ENCODE measurements at places on chromosomes 12 and 14. TPM values are rescaled to one million over a fixed set of nuclear protein-coding genes. Genes with fewer than 3 reads are reported as not detected.

Gene CLEC14A
- 37.6 TPM for total RNA-seq

Gene RILPL1
- total RNA-seq = 14.1 TPM

Gene CRACR2A
- total RNA-seq = 6.1 TPM

Gene LRP1-AS
- not detected for total RNA-seq

Gene DLK1
- total RNA-seq = not detected

Gene FBRSL1
- 44.7 TPM for total RNA-seq

Gene CAPS2
- 14.1 TPM for total RNA-seq

Gene RBP5
- 74.6 TPM for total RNA-seq

Gene FICD
- total RNA-seq = 8.5 TPM

DNA sequence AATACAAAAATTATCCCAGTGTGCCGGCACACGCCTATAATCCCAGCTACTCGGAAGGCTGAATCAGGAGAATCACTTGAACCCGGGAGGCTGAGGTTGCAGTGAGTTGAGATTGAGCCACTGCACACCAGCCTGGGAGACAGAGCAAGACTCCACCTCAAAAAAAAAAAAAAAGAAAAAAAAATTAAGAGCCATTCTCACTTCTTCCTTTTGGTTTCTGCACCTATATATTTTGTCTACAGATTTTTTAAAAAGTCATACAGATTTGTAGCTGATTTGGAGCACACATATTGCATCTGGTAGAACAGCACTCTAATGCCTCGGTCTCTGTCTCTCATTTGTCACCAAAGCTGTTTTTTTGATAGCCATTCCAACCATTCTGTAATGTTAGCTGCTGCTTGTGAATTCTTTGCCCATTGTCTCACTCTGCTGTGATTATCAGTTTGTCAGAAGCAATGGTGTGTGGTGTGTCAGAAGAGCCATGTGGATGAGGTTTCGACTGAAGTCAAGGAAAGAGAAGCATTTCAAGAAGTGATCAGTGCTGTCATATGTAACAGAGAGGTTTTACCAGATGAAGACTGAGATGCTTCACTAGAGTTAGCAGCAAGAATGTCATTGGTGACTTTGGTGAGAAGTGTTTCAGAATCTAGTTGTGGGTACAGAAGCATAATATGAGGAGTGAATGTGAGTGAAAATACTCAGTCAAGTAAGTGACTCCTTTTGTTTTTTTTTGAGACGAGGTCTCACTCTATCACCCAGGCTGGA is 8.7 kb upstream of the KTN1 start:
- no peak overlapping the region for H3K4me3 ChIP-seq
- no peaks in the 10 kb centered on the region for H3K36me3 ChIP-seq
- no peaks in the 10 kb centered on the region for H3K27me3 ChIP-seq

DNA sequence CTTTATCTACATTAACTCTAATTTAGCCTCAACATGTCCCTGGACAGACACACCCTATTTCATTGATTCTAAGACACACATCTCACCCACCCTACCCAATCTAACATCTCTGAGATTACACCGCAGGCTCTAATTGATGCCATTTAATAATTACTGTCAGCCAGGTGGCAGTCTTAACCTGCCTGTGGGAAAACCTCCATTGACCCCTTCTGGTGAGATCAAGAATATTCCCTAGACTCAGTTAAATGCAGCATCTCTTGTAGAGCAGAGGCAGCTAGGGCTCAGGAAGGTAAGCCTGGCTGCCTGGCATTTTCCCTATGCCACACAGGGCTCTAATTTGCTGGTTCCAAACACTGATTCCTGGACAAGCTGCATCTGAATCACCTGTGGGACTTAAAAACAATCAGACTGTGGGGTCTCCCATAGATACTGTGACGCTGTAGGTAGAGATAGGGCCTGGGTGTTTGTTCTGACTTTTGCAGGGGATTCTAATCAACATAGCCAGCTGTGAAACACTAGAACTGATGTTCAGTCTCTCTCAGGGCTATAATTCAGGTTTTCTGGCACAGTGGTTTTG is 14.3 kb downstream of the MCRS1 start:
- DNase-seq = no peak
- H3K4me3 ChIP-seq = no peak overlapping the region
- no peaks in the 10 kb centered on the region for H3K27me3 ChIP-seq
- peaks cover 3% of the 10 kb centered on the region for H3K36me3 ChIP-seq

DNA sequence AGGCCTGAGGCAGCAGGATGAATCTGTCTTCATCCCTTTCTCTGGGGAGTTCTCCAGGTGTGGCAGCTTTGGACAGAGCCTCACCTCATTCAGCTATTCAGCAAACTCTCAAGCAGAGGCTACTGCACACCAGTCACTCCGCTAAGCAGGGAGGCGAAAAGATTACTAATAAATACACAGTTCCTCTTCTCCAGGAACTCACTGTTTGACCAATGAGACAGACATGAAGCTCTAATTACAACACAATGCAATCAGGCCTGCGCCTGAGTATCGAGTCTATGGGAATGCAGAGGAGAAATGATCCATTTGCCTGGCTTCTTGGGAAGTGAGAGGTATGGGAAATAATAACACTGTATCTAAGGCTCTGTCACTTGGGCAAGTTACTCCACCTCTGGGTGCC is 178.1 kb downstream of the CRADD start:
- no peak overlapping the region for H3K4me3 ChIP-seq
- no peak overlapping the region for H3K27ac ChIP-seq
- DNase-seq = no peak
- no peaks in the 10 kb centered on the region for H3K36me3 ChIP-seq

- no peaks in the 10 kb centered on the region for H3K4me1 ChIP-seq
- no peaks in the 10 kb centered on the region for H3K36me3 ChIP-seq
- H3K27me3 ChIP-seq = no peaks in the 10 kb centered on the region
- H3K27ac ChIP-seq = no peak overlapping the region
- no peak overlapping the region for H3K4me3 ChIP-seq
Observed at GRCh38 chr12:104022786-104023185, 27.2 kb downstream of the GLT8D2 start.

DNA sequence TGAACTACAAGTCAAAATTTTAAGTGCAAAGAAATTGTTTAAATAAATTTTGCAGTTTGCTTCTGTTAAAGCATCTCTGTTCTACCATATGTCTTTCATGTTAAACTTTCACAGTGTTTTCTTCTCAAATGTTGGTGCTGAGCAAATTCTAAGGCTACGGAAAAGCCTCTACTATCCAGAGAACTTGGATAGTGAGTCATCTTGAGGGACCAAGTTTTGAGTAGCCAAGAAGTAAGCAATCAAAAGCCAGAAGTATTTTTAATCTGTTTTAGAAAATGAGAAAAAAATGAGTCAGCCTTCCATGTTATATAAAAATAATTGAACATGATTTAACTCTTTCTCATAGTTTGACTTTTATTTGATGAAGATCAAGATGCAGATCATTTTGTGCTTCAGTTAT is 3.3 kb downstream of the BRMS1L start:
- no peak overlapping the region for H3K4me3 ChIP-seq
- H3K27ac ChIP-seq = no peak overlapping the region
- H3K36me3 ChIP-seq = no peaks in the 10 kb centered on the region
- DNase-seq = no peak
- H3K4me1 ChIP-seq = no peaks in the 10 kb centered on the region
- H3K27me3 ChIP-seq = no peaks in the 10 kb centered on the region

GRCh38 chr14:51823706-51824105 is 36.7 kb upstream of the GNG2 start:
- no peaks in the 10 kb centered on the region for H3K4me1 ChIP-seq
- H3K27me3 ChIP-seq = no peaks in the 10 kb centered on the region
- no peaks in the 10 kb centered on the region for H3K36me3 ChIP-seq

DNA sequence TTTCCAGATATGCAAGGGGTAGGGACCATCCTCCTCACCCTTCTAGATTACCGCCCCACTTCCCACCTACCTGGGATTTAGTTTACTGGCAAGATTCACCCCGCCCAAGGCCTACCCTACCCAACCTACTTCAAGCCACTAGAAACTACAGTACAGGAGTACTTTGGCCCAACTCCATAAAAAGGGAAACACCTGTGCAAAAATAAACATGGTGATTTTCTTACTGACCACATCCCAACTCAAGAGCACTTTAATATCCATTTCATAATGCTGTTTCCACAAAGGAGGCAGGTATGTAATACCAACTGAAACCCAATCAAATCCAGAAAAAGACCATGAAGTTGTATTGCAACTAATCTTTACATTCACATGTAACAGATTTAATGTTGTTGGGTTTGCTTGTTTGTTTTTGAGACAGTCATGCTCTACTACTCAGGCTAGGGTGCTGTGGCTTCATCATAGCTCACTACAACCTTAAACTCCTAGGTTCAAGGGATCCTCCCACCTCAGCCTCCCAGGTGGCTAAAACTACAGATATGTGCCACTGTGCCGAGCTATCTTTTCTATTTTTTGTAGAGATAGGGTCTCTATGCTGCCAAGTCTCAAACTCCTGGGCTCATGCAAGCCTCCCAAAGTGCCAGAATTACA is 41.7 kb upstream of the RAP1B start:
- no peak overlapping the region for H3K4me3 ChIP-seq
- H3K27ac ChIP-seq = no peak overlapping the region
- no peaks in the 10 kb centered on the region for H3K4me1 ChIP-seq
- H3K27me3 ChIP-seq = no peaks in the 10 kb centered on the region
- DNase-seq = no peak

- H3K36me3 ChIP-seq = no peaks in the 10 kb centered on the region
- peak; percentile 83 for DNase-seq
- H3K4me1 ChIP-seq = peaks cover 2% of the 10 kb centered on the region
Observed at GRCh38 chr14:60656686-60657455, 7.6 kb upstream of the SIX1 start.

DNA sequence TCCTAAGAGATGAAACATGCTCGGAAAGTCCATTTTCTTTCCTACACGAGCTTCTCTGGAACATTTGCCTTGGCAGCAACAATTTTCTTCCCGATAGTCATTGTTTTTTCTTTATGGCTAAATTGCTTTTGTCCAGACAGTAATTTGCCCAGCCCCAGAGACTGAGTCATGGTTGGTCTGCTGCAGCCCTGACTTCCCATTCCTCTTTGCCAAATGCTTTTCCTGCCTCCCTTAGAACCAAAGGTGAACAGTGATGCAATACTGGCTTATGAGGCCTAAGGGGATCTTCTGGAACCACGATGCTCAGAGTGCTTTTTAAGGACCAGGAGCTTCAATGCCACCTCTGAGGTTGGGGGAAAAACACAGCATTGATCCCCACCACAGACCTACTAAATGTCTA is 1599.6 kb upstream of the TMEM132C start:
- no peak for DNase-seq
- no peaks in the 10 kb centered on the region for H3K36me3 ChIP-seq
- no peaks in the 10 kb centered on the region for H3K4me1 ChIP-seq
- H3K27ac ChIP-seq = no peak overlapping the region
- no peak overlapping the region for H3K4me3 ChIP-seq
- H3K27me3 ChIP-seq = no peaks in the 10 kb centered on the region

DNA sequence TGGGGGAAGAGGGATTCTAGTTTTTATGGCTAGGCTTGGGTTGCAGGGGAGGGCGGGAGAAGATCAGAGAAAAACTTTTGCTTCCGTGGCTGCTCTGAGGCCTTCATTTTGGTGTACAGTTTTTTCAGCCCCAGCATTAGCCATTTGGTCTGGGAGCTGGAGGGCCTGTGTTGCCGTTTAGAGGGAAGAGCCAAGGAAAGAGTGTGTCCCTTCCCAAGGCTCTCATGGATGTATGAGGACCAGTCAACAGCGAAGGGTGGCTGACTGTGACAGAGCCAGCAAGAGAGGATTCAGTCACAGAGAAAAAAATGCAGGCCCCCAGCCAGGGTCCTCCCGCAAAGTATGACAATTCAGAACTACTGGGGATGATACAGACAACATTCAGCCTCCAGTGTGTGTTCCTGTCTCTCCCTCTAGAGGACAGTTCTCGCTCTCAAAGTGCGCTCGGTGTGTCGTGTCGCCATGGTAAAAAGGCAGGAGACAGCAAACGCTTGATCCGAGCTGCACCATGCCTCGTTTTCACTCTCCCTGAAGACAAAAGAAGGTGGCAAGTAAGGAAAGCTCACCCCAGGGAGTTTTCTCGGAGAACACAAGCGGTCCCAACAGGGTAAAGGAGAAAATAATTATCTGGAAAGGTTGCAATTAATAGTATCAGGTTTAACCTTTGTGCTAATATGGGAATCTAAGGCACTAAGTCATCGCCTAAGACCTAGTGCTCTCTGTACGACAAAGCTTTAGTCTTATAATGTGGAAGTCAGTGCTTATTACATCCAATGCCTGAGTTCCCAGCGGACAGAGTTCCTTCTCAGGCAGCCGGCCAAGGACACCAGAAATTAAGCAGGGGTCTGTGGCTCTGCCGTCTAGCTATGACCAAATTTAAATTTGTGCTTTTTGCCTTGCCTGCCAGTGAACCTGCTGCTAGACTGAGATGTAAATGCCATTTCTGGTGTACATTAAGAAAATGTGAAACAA is 157.3 kb upstream of the PLXNC1 start:
- no peaks in the 10 kb centered on the region for H3K27me3 ChIP-seq
- no peaks in the 10 kb centered on the region for H3K4me1 ChIP-seq
- H3K4me3 ChIP-seq = no peak overlapping the region
- H3K36me3 ChIP-seq = no peaks in the 10 kb centered on the region

Data from kidney (tissue), 22 donors.